ENCODE measurements at places on chromosomes 16 and 17.

GRCh38 chr16:11413907-11414595 is 68.8 kb downstream of the RMI2 start:
- DNase-seq, result no peak

- no peak for DNase-seq
Measured at GRCh38 chr17:57269598-57270255, 13.4 kb downstream of the MSI2 start.

DNA sequence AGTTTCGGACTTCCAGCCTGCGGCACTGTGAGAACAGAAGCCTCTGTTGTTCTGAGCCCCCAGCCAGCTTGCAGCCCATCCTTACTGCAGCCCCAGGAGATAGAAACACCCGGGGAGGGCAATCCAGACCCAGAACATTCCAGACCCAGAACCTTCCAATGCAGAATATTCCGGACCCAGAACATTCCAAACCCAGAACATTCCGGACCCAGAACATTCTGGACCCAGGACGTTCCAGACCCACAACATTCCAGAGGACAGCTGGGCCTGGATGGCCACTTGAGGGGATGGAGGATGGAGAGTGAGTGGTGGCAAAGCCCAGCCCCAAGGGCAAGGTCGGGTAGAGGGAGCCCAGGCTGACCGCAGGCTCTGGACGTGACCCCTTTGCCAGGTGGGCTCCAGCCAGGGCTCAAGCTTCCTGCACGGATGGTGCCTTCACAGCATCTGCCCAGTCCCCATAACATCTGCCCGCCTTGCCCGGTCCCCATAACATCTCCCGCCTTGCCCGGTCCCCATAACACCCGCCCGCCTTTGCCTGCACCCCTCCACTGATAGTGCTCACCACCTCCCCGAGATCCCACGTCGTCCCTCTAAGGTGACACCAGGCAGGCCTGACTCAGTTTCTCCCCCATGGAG is 3.5 kb downstream of the CBFA2T3 start:
- no peak for DNase-seq

DNA sequence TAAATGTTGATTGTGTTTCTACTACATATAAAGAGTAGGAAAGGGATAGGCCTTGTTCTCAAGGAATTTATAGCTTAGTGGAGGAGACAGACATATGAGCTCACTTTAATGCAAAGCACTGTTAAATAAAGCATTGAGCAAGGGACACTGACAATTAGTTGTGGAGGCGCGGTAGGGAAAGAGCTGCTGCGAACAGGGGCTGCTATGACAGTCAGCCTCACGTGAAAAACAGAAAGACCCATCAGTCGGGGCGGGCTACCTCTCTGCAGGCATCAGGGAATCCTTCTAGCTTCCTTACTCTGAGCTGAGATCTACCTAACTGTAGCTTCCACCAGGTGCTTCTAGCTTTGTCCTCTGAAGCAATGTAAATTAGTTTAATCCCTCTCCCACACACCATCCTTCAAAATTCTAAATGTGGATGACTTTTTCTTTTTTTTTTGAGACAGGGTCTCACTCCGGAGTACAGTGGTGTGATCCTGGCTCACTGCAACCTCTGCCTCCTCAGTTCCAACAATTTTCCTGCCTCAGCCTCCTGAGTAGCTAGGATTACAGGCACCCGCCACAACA is 129.9 kb upstream of the ZFHX3 start:
- DNase-seq, result no peak

DNA sequence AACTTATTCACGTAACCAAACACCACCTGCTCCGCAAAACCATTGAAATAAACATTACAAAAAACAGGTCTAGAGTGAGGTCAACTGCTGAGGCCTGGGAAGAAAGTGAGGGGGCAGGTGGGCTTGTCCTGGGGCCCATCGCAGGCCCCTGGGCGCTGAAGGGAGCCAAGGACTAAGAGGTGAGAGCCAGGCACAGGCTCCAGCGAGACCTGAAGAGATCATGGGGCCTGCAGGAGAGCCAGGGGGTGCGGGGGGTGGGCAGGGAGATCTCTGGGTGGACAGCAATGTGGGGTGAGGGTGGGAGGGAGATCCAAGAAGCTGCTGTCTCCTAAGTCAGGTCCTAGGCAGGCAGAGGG is 7.9 kb downstream of the ARHGAP27 start:
- DNase-seq, result no peak

DNA sequence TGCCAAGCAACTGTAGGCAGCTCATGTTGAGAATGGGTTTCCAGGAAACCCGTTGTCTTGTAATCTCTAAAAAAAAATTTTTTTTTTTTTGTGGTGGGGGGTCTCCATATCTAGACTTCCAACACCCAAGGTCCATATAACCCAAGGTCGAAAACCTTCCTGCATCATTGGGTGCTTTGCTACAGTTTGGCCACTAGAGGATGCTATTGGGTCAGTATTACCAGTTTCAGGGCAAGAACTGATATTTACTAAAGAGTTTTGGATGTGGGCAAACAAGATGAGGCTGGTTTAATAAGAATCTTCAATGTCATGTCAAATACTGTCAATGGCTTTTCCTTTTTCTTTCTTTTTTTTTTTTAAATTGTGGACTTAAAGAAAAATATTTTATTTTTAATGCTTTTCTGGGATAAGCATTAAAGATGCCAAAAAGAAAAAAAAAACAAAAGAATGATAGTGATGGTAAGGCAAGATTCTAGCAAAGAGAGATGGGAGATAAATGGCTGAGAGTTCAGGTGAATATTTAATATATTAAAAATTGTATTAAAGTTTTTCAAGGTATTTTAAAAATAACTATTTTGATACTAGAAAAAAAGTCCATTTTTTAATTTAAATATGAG is 62.2 kb downstream of the DHRS7C start:
- DNase-seq, result no peak

GRCh38 chr17:66002812-66003211 is 189.1 kb downstream of the CEP112 start:
- no peak for DNase-seq

- DNase-seq, result no peak
Measured at GRCh38 chr16:53024045-53024444, 28.7 kb downstream of the CHD9NB start.

DNA sequence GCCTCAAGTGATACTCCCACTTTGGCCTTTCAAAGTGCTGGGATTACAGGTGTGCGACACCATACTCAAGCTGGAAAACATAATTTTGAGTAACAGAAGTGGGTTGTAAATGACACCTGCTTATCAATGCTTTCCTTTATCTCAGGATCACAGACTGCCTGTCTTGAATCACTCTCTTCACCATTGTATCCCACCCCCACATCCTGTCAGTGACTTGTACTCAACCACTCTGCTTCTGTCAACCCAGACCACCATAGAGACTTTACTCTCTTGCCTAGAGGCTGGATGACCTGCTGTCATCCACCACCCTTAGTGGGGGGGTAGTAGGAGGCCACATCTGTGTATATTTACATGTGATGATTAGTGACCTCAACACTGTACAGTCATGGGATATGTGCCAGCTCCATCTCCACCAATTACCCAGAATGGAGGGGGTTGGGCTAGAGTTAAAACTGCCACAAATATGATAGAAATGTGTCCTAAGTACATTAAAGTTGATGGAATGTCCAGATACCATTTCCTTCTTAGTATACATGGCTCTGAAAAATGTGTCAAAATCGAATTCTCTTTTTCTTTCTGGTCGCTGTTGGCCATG is 338.7 kb downstream of the GRIN2A start:
- no peak for DNase-seq
